Type B pancreatic cell (in vitro differentiated cells): ENCODE measurements at places on chromosomes 16 and 17.

DNA sequence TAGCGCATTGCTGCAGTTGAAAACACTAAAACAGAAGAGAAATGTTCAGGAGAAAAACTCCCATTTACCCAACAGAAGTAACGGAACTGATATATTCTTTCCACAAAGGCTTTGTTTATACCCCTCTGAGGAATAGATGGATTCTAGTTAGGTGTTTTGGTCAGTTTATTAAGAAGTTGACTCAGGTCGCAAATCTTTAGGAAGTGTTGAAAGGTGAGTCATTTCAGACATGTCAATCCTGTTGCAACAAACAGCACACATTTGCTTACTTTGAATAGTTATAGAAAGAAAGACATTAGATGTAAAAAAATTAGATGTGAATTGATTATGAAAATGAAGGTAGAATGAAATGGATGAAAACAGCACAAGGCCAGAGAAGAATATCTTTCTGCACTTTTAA is 941.0 kb downstream of the KCNJ2 start:
- no peak overlapping the region for H3K27ac ChIP-seq
- no peaks in the 10 kb centered on the region for H3K36me3 ChIP-seq
- no peak for DNase-seq
- peaks cover 5% of the 10 kb centered on the region for H3K4me1 ChIP-seq
- peaks cover 17% of the 10 kb centered on the region for H3K27me3 ChIP-seq

GRCh38 chr17:49708515-49709183 is 885 bp upstream of the SLC35B1 start:
- H3K27ac ChIP-seq: peak overlapping the region; percentile 99
- H3K4me1 ChIP-seq: peaks cover 11% of the 10 kb centered on the region
- DNase-seq: no peak
- H3K36me3 ChIP-seq: peaks cover 7% of the 10 kb centered on the region

- peaks cover 33% of the 10 kb centered on the region for H3K4me1 ChIP-seq
- H3K36me3 ChIP-seq: peaks cover 8% of the 10 kb centered on the region
Measured at GRCh38 chr17:50440172-50440837, 14.3 kb downstream of the ACSF2 start.

- no peak overlapping the region for H3K4me3 ChIP-seq
- no peaks in the 10 kb centered on the region for H3K36me3 ChIP-seq
- H3K27ac ChIP-seq: no peak overlapping the region
- H3K4me1 ChIP-seq: peaks cover 8% of the 10 kb centered on the region
- H3K27me3 ChIP-seq: no peaks in the 10 kb centered on the region
- no peak for DNase-seq
Measured at GRCh38 chr16:11539641-11540050, 47.1 kb downstream of the LITAF start.

DNA sequence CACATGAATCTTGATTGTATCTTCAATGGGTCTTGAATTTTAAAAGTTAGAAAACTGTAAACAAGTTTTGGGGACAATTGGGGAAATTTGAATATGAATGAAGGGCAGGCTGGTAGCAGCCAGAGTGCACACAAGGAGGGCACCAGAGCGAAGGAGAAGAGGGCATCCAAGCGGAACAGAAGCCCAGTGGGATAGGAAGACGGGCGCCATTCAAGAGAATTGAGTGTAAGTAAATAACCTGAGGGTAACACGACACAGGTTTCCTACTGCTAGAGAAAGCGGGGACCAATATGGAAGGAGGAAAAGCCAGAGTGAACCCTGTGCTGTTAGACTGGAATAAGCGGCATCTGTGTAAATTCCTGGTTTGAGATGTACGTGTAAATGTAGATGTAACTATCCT is 115.1 kb upstream of the CCL2 start:
- no peak overlapping the region for H3K27ac ChIP-seq
- H3K27me3 ChIP-seq: peaks cover 9% of the 10 kb centered on the region
- H3K4me1 ChIP-seq: peaks cover 6% of the 10 kb centered on the region
- no peak for DNase-seq
- no peak overlapping the region for H3K4me3 ChIP-seq
